Stimulated activated CD4-positive, alpha-beta T cell treated with anti-CD3 and anti-CD28 coated beads, Interleukin-1b, Interleukin-23, amount 100 ng/mL, for 1 hour (primary cell): ENCODE measurements at places on chromosomes 7 and 10.

DNA sequence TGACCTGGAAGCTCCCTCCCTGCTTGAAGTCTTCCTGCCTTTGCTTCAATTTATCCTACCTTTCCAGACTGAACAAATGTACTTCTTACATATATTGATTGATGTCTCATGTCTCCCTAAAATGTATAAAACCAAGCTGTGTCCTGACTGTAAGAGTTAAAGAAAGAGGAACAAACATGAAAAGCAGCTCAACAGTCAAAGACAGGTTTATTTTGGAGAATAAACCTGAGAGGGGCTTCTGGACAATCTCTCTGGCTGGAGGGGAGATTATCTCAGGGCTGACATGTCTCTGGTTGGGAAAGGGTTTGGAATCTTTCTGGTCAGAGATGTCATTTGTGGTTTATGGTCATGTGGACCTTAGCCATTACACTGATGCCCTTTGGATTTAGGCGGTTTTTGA lies 41.0 kb downstream of the OR13A1 start:
- DNase-seq: no peak

DNA sequence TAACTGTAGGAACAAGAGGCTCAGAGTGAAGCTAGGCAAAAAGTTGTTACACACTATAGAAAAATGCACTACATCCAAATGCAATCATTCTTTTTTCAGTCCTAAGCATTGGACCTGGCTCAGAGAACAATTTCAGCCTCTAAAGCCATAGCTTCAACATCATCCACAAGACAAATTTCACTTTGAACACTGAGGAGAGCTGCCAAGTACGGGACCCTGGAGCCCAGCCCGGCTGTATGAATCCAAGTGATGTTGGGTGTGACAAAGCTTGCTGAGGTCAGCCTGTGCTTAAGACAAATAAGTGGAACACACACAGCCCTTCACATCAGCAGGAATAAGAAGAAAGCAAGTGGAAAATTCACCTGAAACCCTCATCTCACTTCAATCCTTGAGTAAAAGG lies 233.1 kb upstream of the PFKP start:
- no peak for DNase-seq

GRCh38 chr10:85003083-85003482 lies 674.7 kb downstream of the CCSER2 start:
- DNase-seq: no peak

DNA sequence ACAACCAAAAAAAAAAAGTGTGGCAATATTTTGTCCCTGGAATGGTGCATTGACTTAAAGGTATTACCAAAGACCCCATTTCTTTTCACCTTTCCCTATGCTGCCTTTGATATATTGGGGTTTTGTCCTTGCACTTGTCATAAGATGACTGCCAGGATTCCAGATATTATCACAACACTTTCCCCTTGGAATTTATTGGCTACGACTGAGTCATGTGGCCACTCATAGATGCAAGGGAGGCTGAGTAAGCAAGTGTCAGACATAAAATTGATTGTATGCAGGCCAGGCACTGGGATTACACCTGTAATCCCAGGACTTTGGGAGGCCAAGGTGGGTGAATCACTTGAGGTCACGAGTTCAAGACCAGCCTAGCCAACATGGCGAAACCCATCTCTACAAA lies 83.6 kb downstream of the PPP1R3C start:
- no peak for DNase-seq

DNA sequence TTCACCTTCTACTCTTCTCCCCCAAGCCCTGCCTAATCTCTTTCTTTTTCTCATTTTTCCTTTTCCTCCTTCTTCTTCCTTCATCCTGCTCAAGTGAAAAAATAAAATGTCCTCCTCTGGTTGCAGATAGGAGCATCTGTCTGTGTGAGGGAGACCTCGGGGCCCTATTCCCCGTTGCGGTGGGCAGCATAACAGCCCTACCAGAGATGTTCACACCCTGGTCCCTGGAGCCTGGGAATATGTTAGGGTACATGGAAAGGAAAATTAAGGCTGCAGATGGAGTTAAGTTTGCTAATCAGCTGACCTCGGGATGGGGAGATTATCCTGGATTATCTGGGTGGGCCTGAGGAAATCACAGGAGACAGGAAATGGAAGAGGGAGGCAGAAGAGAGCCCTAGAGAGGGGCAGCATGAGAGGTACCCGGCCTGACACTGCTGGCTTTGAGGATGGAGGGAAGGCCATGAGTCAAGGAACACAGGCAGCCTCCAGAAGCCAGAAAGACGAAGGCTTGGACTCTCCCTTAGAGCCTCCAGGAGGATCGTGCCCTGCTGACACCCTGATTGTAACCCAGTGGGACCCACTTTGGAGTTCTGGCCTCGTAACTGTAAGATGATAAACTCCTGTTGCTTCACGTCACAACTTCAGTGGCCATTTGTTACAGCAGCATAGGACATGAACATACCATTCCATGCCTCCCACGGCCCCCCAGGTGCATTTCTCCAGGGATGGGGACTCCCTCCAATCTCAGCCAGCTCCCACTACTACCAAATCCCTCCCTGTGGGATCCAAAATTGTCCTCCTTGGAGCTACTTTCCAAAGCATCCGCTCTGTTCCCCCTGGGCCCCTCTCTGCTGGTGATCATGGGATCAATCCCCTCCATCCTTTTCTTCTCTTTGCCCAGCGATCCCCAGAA lies 39.0 kb upstream of the ZMIZ1 start:
- DNase-seq: no peak

DNA sequence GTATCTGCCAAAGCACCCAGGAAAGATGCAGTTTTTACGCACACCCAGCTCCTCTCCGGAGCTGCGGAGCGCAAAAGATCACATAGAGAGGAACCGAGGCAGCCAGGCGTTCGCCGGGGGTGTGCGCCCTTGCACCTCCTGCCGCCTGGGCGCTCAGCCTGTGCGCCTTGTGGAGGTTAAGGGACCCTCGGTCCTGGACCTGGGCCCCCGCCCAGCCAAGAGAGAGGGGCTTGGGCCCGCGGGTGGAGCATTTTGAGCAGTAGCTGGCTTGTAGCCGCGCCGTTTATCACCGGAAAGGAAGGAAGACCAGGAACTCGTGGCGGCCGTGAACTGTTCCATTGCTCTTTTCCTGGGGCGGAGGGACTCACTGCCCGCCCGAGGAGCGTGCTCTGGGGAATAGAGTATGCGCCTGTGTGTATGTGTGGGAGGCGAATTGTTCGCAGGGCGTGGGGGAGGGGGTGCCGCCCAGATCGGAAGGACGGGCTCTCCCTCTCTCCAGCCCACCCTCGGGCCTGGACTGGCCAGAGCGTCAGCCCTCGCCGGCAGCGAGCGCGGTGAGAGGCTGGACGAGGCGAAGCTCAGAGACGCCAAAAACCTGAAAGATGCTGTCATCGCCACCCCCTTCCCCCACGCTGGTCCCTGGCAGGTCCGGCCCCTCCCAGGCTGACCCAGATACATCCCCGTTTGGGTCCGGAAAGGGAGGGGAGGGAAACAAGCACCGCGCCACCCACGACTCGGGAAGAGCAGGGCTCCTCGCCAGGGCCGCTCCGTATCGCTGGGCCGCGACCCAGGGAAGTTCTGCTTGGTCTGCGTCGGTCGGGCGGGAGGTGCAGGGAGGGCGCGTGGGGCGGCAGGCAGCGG lies 1.2 kb upstream of the WNT2 start:
- no peak for DNase-seq

- no peak for DNase-seq
Measured at GRCh38 chr7:16564909-16565426, 38.3 kb downstream of the LRRC72 start.

DNA sequence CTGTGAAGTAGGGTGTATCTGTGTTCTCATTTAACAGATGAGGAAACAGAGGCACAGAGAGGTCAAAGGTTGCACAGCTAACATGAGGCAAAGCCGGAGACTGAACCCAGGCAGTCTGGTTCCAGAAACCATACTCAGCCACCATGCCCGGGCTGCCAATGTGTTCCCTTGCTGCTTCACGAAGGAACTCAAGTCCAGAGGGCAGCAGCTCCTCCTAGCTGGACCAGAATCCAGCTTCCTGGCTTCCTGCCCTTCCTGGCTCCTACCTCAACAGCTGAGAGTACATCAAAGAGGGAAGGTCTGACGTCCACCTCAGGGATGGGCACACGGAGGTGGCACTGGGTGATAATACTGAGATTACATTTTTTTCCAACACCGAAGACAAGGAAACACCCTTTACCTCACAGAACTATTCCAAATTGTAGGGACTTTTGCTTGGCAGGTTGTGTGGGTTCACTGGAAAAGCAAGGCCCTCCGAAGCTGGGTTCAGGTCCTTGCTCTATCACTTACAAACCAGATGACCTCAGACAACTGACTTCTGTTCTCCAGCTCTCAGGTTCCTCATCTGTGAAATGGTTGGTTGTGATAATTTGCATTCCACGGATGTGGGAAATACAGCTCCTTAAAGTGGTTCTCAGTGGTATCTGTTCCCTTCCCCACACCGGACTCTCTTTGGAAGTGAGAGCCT lies 154.1 kb upstream of the ZMIZ1 start:
- DNase-seq: no peak

- no peak for DNase-seq
Measured at GRCh38 chr10:28765641-28766040, 88.3 kb downstream of the BAMBI start.

DNA sequence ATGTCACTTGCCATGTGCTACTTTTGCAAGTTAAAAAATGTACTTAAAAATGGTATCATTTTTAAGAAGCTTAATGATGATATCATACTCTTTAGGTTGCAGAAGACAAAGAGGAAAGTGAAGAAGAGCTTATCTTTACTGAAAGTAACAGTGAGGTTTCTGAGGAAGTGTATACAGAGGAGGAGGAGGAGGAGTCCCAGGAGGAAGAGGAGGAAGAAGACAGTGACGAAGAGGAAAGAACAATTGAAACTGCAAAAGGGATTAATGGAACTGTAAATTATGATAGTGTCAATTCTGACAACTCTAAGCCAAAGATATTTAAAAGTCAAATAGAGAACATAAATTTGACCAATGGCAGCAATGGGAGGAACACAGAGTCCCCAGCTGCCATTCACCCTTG lies 6.1 kb downstream of the LMOD2 start:
- DNase-seq: no peak
